ENCODE measurements at places on chromosomes 5 and 9. TPM values are rescaled to one million over a fixed set of nuclear protein-coding genes. Genes with fewer than 3 reads are reported as not detected.

Gene PCA3
- total RNA-seq, result not detected

Gene INSL4
- total RNA-seq, result not detected

Gene DMRT2
- not detected for total RNA-seq

Gene FCN1
- not detected for total RNA-seq

Gene IL17B
- total RNA-seq, result not detected

Gene GRXCR2
- not detected for total RNA-seq

Gene CNTNAP3
- total RNA-seq, result 4.8 TPM

Gene FIBCD1
- total RNA-seq, result 8.8 TPM

Gene TMEM8B
- total RNA-seq, result 10.2 TPM

Gene WWC1
- 29.1 TPM for total RNA-seq

Gene ARL14EPL
- not detected for total RNA-seq

Gene NR5A1
- 0.39 TPM for total RNA-seq

Gene INSL6
- total RNA-seq, result not detected

Gene DAB2
- 3.9 TPM for total RNA-seq

Gene SLC46A2
- total RNA-seq, result 0.07 TPM

Gene FOXD4L6
- total RNA-seq, result not detected

Gene C9orf57
- not detected for total RNA-seq

Gene PLEKHG4B
- 51.4 TPM for total RNA-seq

Gene NPR3
- total RNA-seq, result 0.23 TPM

Gene ST6GALNAC4
- total RNA-seq, result 25.1 TPM

Gene SPDL1
- 31.9 TPM for total RNA-seq

Gene PAM
- 71.8 TPM for total RNA-seq

Gene EGFL7
- 54.6 TPM for total RNA-seq

Gene CCL27
- total RNA-seq, result 1.0 TPM

Gene FOXD4L4
- 0.14 TPM for total RNA-seq

Gene BNC2
- 28.1 TPM for total RNA-seq

Gene PCAT7
- 7.4 TPM for total RNA-seq

Gene C1QTNF3
- total RNA-seq, result 2.1 TPM

Gene GRIA1
- 0.76 TPM for total RNA-seq

Gene LMNB1
- total RNA-seq, result 233 TPM

Gene SH2D3C
- total RNA-seq, result 5.4 TPM

Gene CDKN2B
- 0.73 TPM for total RNA-seq

Gene OTP
- not detected for total RNA-seq

Gene MRPS30
- 78.3 TPM for total RNA-seq

Gene OR13C3
- not detected for total RNA-seq

Gene TRIM36
- total RNA-seq, result 20.0 TPM

Gene TERT
- 40.4 TPM for total RNA-seq

Gene NEUROG1
- not detected for total RNA-seq

Gene PRUNE2
- total RNA-seq, result 13.1 TPM

Gene CYFIP2
- 101 TPM for total RNA-seq

Gene AUH
- 32.0 TPM for total RNA-seq
